ENCODE measurements at places on chromosomes 12 and 14.

DNA sequence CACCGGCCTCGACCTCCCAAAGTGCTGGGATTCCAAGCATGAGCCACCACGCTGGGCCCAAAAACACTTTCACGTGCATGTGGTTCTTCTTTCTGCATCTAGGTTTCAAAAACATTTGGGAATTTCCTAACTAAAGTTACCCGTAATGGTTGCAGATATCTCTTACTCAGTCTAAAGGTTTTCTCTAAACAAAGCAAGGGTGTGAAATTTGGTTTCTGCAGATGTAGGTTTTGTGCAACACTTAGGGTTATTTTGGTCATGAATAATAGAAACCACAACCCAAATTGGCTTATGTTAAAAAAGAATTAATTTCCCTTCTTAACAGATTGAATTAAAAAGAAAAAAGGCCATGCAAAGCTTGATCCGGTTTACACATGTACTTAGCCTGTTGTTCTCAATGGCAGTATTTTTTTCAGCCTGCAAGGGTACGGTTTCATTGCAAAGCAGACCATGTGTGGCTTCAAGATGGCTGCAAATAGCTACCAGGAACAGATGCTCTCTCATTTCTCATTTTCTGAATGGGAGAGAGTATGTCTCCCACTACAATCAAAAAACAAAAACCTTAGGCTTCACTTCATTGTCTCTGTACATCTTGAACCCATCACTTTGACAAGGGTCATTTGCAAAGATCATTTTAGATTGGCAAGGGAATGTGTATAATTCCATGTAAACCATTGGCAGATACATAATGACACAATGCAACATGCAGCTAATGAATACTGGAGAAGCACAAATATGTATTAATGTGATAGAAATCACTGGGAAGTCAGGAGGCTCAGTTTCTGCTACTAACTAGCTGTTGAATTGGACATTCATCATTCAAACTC is 491.2 kb upstream of the FLRT2 start:
- DNase-seq = no peak

DNA sequence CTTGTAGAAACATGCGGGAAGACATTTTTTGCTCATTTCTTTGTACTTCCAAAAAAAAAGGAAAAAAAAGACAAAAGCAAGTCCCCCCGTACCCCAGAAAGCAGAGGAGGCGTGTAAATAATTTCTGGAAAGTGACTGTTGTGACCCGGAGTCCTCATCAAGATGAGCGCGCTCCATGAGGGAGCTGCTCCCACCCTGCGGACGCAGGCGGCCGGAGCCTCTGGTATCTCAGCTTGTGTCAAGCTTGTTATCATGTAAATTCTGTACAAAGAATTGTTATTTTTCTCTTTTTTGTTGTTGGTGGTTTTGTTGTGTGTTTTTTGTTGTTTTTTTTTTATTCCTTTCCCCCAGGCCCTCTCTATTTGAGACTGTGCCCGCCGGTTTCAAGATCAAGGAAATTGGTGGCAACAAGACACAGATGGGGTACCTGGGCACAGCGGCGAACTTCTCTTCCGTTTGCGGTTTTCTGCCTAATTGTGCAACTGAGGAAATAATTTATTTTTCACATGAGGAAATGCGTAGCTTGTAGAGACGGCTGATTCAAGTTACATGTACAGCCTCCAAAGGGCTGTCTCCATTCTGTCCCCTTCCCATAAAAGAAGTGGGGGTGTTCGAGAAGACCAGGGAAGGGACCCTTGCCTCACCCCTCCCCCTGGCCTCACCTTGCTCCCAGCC is 27.0 kb downstream of the HPD start:
- DNase-seq = no peak

- DNase-seq = no peak
Observed at GRCh38 chr14:60707858-60708257, 16.3 kb downstream of the SIX4 start.

GRCh38 chr12:72586456-72586855 is 314.3 kb downstream of the TRHDE start:
- no peak for DNase-seq

- DNase-seq = no peak
Observed at GRCh38 chr12:121649819-121650353, 19.6 kb downstream of the MORN3 start.
